ENCODE measurements at places on chromosomes 6 and 20.

- no peak for DNase-seq
Measured at GRCh38 chr6:81901551-81901966, 149.1 kb upstream of the TENT5A start.

DNA sequence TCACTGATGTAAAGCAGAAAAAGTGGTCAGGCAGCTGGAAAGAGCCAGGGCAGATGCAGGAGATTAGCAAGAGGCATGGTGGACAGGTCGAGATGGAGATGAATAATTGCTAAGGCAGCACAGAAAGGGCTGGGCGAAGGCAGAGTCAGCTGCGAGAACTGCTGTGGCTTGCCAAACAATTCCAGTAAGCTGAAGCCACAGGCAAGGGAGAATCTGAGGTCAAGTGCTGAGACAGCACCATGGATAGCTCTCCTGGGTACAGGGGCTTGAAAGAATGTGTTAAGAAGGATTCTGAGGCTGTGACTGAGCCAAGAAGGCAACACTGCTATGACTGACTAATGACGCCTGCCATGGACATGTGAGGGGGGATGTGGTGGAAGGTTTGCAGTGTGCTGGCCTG, 220.8 kb upstream of the FOXA2 start:
- DNase-seq: no peak

GRCh38 chr6:18585032-18585573, 198.0 kb downstream of the RNF144B start:
- no peak for DNase-seq

- DNase-seq: no peak
Measured at GRCh38 chr6:16316741-16317251, 78.4 kb downstream of the GMPR start.

DNA sequence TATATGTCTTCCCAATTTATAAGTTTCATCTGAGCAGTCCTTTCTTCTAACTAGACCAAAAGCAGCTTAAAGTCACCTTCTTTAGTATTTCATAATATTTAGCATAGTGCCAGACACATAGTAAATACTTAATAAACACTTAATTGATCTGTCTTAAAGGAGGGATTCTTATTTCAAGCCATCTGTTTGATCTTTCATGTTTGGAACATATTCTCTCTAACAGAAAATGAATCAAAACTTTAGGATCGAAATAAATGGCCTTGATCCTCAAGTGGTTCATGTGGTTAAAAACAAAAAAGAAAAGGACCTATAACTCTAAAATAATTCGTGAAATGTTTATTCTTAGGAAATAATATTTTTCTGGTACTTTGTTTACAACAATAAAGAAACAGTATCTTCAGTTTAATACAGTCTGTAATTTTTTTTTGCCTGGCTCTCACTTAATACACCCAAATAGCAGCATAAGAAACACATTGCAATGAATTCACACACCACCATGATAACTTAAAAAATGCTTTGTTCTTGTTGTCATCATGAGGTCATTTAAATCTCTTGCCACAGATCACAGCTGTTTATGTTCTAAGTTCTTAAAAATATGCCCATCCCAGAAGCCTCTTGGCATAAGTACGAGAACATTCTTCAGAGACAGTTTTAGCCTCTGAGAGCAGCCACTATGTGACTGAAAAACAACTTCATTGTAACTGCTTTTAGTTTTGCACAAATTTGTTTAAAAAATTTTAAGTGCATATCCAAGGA, 48.1 kb downstream of the ESF1 start:
- DNase-seq: no peak

GRCh38 chr6:89221971-89222711, 5.0 kb upstream of the GABRR1 start:
- no peak for DNase-seq

DNA sequence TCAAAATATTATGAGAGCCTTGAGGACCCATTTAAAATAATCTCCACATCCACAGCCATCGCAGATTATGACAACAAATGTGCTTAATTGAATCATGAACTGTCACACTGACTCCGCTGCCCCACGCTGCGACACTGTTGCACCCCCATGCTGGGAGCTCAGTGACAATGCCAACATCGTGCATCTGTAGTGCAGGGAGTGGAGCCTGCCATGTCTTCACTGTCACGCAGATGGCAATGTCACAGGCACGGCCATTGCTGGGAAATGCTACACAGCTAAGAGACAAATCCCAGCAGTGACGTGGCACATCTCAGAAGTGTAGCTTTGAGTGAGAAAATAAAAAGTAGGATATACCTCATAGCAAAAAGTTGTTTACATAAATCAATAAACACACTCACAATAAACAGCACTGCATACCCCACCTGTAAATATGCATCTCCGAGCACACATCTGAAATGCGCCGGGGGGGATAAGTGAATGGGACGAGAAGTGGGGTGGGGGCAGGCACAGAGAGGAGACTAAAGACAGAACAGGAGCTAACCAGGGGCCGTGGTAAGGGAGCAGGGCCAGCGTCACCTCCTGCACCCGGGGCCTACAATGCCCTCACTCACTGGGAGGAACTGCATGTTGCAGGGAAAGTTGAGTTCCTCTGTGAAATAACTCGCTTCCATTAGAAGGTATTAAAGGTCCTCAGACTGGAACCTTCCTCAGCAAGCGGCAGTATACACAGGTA, 349.9 kb downstream of the THBS2 start:
- no peak for DNase-seq

DNA sequence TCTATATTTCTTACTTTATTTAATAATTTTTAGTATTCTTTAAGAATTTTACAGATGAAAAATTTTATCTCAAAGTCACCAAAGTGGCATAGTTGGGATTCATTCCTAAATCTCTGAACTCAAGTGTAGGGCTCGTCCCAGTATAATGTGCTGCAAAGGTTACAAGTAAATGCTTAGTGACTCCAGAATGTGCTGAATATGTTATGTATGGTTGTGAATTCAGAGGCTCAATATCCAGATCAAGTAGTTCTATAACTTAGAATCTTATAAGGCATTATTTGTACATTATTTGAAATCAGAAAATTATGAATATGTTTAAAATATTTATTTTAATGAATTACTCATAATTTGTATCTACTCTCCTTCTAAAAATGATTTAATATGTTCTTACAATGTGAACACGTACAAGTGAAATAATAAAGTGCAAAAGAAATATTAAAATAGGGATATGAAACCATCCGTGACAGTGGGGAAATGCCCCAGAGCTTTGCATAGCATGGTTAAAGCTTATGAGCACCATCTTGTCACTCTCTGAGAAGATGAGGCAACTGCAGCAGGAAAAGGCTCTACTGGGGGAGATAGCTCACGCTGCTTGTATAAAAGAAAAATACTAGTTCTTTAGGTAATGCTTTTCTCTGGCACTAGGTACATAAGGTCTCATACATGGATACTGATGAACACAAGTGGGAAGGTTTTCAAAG, 259.0 kb downstream of the FOXC1 start:
- DNase-seq: no peak

- DNase-seq: no peak
Measured at GRCh38 chr6:106745824-106746582, 116.6 kb downstream of the QRSL1 start.

GRCh38 chr20:32348207-32348606, 9.9 kb upstream of the ASXL1 start:
- DNase-seq: no peak

- DNase-seq: no peak
Measured at GRCh38 chr6:140436023-140436811, 1061.8 kb upstream of the CITED2 start.

- DNase-seq: no peak
Measured at GRCh38 chr6:121008553-121008952, 325.7 kb downstream of the TBC1D32 start.

- DNase-seq: peak; percentile 90
Measured at GRCh38 chr20:62926229-62927127, at the start of gene DIDO1. Gene DIDO1, minus strand, starts transcription at chr20:62926505.

DNA sequence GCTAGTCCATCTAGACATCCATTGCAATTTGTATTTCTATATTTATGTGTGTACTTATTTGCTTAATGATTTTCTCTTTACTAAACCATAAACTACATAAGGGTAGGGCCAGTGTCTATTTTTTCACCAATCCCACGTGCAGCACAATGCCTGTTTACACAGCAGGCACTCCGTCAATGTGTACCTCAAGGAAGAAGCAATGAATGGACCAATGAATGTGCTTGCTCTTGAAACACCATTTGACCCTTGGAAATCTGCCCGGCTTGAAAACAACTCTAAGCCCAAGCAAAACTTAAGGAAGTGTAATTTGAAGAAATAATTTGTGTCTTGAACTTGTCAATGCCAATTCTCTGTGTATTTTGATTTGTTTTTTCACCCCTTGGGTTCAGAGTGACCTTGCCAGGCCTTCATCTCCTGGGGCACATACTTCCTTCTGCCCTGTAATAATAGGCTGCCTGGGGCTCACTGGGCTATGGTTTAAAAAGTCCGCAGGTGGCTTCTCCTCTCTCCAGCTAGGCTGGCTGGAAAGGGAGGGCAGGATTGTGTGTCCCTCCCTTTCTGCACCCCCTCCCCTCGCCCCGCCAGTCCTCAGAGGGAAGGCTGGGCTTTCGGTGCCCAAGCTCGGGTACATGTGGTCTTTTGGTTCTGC, 140.8 kb upstream of the ARMC2 start:
- no peak for DNase-seq

GRCh38 chr6:153625089-153625488, 414.0 kb upstream of the OPRM1 start:
- DNase-seq: no peak

- no peak for DNase-seq
Measured at GRCh38 chr6:38354905-38355304, 284.8 kb downstream of the BTBD9 start.

- DNase-seq: no peak
Measured at GRCh38 chr20:8244637-8245036, 112.6 kb downstream of the PLCB1 start.

DNA sequence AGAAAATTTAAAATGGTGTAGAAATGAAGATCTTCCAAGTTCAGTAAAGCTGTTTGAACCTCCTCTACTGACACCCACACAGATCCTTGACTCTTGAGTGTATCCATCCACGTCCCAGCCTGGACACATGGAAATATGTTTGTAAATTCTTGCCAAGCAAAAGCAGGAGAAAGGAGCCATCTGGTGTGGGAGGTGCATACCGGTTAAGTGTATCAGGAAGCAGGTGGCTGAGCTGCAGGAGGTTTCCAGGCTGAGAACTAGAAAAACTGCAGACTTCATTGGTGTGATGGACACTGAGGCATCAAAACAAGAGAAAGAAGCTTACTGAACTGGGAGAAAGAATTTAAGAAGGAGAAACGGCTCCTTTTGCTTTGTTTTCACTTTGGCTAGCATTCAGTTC, 229.9 kb upstream of the GRIK2 start:
- no peak for DNase-seq

GRCh38 chr20:3307078-3307477, 68.1 kb upstream of the SLC4A11 start:
- no peak for DNase-seq

- no peak for DNase-seq
Measured at GRCh38 chr6:142349215-142349823, 47.5 kb downstream of the ADGRG6 start.
